HT-29 (cell line): ENCODE measurements at places on chromosomes 4 and X. TPM values are rescaled to one million over a fixed set of nuclear protein-coding genes. Genes with fewer than 3 reads are reported as not detected.
A peak's percentile ranks its signal among the peaks of the same experiment; 100 is the strongest.

- no peak for DNase-seq
Observed at GRCh38 chr4:117422297-117422696, 336.9 kb upstream of the TRAM1L1 start.

DNA sequence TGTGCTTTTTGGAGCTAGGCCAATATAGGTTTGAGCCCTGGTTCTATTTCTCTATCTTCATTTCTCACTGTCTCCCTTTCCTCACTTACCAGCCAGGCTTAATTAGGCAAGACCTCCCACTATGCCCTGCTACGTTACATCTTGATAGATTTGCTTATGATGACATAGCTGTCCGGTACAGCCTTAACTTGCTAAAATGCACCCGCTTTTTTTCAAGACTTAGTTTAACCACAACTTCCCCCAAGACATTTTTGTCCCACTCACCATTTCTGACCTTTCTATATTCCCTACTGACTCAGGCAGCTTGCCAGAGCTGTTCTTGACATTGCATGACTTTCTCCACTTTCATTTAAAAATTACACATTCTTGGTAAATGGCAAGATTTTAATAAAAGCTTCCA is 152.6 kb downstream of the MID1 start:
- DNase-seq, result no peak

GRCh38 chrX:140712413-140713173 is 3.0 kb downstream of the LINC00632 start:
- DNase-seq, result no peak

DNA sequence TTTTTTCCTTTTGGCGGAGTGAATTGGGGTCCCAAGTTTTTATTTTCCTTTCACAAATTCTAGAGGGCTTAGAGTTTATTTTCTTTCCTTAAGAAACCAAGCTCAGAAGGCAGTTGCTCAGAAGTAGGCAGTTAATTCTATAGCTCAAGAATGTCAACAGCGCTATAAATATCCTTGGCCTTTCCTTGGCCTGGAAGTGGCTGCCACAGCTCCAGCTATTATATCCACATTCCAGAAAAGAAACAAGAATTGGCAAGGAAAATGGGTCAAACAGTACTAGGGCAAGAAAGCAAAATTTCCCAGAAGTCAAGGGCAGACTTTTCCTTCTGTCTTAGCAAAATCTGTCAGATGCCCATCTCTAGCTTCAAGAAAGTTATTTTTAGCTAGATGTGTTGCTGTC is 31.0 kb downstream of the SLC10A6 start:
- DNase-seq, result peak; percentile 36

- peak; percentile 70 for DNase-seq
Observed at GRCh38 chrX:78199851-78200250, 60.4 kb upstream of the TAF9B start.

- no peak for DNase-seq
Observed at GRCh38 chrX:39703307-39703706, 394.5 kb downstream of the BCOR start.

DNA sequence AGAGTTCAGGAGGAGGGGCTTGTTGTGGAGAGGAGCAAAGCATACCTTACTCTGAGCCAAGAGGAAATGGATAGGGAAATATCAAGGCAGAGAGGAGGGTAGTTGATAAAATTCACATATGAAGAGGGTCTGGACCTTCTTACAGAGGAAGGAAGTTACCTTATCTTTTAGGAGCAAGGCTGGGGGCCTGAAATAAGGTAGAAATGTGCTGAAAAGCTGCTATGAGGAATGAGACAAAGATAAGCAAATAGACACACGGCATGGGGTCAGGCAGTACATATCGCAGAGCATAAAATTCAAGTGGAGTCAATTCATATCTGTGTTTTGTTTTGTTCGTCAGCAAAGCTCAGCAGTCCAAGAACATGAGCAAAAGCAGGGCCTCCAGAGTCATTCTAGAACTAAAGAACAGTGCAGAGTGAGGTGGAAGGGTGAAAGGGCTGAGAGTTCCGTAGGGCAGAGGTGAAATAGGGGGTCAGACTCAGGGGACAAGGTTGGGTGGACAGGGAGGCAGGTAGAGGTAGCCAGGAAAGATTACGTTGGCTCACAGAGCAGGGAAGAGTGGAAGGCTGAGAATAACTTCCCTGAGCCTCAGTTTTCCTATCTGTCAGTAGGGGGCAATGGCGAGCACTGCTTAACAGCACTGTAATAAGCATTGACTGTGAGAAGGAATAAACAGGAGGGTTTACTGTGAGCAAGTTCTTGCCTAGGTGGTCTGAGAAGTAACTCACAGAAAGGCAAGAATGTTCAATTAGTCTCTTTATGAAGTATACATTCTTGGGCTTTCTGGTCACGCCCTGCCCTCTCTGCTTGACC is 9.2 kb downstream of the VSIG4 start:
- DNase-seq, result peak; percentile 51

- DNase-seq, result no peak
Observed at GRCh38 chr4:44583393-44583792, 68.0 kb downstream of the YIPF7 start.

- no peak for DNase-seq
Observed at GRCh38 chr4:182937268-182938204, 20.4 kb upstream of the DCTD start.

GRCh38 chr4:68463796-68464195 is 16.5 kb downstream of the TMPRSS11E start:
- no peak for DNase-seq

- no peak for DNase-seq
Observed at GRCh38 chr4:5742968-5743367, 32.0 kb downstream of the EVC start.

GRCh38 chrX:132676102-132676501 is 187.3 kb upstream of the MBNL3 start:
- peak; percentile 23 for DNase-seq

DNA sequence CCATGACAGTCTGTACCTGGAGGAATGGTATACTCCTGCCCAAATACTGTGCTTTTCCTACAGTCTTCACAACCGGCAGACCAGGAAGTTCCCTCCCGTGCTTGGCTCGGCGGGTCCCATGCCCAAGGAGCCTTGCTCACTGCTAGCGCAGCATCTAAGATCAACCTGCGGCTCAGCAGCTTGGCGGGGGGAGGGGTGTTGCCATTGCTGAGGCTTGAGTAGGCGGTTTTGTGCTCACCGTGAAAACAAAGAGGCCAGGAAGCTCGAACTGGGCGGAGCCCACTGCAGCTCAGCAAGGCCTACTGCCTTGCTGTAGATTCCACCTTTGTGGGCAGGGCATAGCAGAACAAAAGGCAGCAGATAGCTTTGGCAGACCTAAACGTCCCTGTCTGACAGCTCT is 152.7 kb downstream of the TEX11 start:
- DNase-seq, result no peak

DNA sequence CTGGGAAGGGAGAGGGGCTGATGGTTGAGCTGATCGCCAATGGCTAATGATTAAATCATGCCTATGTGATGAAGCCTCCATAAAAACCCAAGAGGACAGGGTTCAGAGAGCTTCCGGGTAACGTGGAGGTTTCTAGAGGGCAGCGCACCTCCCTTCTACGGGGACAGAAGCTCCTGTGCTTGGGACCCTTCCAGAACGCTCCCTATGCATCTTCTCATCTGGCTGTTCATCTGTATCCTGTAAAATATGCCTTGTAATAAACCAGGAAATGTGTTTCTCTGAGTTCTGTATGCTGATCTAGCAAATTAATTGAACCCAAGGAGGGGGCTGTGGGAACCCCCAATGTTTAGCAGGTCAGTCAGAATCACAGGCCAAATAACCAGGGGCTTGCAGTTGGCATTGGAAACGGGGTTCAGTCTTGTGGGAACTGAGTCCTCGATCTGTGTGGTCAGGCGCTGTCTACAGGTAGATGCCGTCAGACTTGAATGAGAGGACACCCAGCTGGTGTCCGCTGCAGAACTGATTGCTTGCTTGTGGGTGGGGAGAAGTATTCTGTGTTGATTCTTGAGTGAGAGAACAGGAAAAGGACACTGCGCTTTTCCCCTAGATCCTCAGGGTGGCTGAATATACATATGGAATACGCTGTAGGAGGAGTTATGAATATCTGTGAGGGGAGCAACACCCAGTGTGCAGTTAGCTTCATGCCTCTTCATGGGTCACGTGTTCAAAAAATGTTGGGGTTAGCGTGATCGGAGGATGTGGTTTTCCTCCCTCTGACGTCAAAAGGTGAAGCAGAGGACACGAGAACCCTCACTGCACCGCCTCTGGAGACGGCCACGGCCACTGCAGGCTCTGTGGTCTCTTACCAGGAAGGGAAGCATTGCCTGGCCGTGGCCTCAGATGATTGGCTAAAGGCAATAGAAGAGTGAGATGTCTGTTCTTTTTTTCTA is 29.2 kb downstream of the HTT-AS start:
- DNase-seq, result no peak

DNA sequence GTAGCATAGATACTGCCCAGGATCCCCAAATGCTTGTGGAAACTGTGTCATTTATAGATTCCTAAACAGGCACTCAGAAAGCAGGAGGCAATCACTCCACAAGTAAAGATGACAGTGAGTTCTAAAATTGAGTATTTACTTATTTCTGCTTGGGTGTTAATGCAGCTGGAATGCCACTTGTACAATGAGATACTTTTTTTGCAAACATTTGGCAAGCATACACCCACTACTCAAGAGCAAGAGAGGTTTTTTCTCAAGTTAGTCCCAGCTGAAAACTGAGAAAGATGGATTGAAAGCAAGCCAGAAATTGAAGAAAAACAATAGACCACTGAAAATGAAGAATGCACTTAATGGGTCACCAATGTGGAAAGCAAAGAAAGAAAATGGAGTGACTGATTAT is 22.5 kb downstream of the GABRA3 start:
- no peak for DNase-seq

- DNase-seq, result no peak
Observed at GRCh38 chrX:16838202-16839066, 31.7 kb downstream of the RBBP7 start.

GRCh38 chrX:112991801-112992200 is 151.2 kb upstream of the AMOT start:
- no peak for DNase-seq

DNA sequence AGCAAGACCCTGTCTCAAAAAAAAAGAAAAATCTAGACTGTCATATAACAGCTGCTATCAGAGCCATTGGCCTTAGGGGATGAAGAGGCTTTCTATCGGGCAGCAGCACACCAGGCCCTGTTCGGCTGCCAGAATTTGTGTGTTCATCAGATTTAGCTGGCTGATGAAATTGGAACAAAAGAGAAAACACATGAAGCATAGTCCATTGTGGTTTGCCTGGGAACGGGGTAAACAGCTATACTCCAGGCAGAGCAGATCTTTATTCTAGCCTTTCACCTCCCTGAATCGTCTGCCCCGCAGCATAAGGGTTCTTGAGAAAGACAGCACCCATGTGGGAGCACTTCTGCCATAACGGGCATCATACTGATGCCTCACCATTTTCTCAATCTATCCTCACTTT is 11.6 kb downstream of the TKTL1 start:
- DNase-seq, result no peak

GRCh38 chrX:9151772-9152307 is 117.9 kb upstream of the FAM9B start:
- DNase-seq, result no peak

DNA sequence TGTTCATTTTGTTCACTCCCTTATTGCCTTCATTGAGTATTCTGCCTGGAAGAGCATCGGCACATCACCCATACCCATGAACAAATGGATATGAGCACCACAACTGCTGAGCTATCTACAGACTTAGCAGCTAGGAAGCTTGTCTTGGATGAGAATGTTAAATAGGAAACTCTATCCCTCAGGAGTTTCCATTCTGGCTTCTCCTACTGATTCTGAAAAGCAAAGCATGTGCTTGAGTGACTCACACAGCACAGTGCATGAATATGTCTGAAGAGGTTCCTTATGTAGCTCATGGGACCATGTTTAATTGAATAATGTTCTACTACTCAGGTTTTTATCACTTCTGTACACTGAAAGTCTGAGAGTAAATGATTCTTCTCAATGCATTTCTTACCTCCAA is 57.3 kb upstream of the MXRA5 start:
- DNase-seq, result no peak

GRCh38 chrX:129347291-129347690 is 176.0 kb downstream of the SMARCA1 start:
- DNase-seq, result peak; percentile 3

GRCh38 chr4:123356921-123357320 is 39.7 kb upstream of the SPRY1 start:
- no peak for DNase-seq

DNA sequence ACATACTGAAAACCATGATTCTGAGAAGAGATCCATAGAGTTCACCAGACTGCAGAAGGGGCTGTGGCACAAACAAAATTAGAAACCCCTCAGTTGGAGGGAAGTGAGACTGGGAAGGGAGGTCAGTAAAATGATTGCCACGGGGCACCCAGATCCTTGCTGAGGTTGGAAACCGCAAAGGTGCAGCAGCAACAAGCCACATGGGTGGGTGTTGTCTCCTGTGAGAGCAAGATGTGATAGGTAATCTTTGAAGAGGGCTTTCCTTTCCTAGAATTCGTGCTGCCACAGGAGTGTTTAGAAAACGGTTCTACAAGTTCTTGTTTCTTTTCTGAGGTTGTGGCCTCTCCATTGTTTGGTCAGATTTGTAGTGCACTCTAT is 85.5 kb downstream of the NFKB1 start:
- no peak for DNase-seq

DNA sequence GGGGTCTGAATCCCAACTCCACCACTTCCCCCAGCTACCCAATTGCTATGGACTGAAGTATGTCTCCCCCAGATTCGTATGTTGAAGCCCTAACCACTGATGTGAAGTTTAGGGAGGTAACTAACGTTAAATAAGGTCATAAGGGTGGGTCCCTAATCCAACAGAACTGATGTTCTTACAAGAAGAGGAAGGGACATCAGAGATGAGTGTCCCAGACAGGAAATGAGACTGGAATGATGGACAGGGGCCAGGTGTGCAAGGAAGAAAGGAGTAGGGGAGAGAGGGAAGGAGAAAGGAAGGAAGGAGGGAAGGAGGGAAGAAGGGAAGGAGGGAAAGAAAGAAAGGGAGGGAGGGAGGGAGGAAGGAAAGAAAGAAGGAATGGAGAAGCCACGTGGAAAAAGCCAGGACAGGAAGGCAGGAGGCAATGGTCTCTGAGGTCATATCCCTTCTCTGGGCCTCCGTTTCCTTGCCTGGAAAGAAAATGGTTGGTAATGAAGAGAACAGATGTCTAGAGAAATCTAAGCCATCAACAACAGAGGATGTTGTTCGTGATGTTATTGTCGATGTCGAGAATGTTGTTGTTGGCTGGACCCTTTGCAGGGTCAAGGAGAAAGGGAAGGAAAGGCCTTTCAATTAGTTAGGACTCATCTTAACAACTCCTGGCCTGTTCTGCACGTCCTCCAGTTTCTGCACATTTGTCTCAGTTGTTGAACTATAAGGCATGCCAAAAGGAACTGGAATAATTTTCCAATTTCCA is 59.0 kb upstream of the FGFBP2 start:
- no peak for DNase-seq

DNA sequence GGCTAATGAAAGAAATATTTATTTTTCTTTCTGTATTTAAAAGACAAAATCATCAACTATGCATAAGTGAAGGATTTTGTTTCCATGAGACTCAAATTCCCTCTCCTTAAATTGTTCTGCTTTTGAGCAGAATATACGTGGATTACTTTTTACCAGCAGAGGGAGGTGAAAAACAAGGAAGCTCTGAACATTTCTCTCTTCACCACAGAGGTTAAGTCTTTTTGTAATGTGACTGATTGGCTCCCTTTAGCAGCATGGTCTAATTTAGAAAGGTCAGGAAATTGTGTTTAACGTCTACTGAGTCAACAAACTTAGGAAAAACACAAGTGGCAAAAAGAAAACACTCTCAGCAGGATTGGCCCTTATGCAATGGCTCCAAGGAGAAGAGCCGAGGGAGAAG is 55.1 kb upstream of the F9 start:
- no peak for DNase-seq

The PLP1 gene
- not detected in 2 replicates for total RNA-seq

The TEC gene
- 1.2 and 3.2 TPM in 2 replicates for total RNA-seq

The LGI2 gene
- not detected in 2 replicates for total RNA-seq

The TMSB15A gene
- not detected in 2 replicates for total RNA-seq
